CD8-positive, alpha-beta memory T cell (primary cell): ENCODE measurements at places on chromosomes 4 and X. TPM values are rescaled to one million over a fixed set of nuclear protein-coding genes. Genes with fewer than 3 reads are reported as not detected.

GRCh38 chr4:132108784-132109183 lies 1040.3 kb upstream of the PCDH10 start:
- no peak for DNase-seq
- no peaks in the 10 kb centered on the region for H3K36me3 ChIP-seq
- no peaks in the 10 kb centered on the region for H3K27me3 ChIP-seq
- no peaks in the 10 kb centered on the region for H3K4me1 ChIP-seq
- no peak overlapping the region for H3K27ac ChIP-seq

DNA sequence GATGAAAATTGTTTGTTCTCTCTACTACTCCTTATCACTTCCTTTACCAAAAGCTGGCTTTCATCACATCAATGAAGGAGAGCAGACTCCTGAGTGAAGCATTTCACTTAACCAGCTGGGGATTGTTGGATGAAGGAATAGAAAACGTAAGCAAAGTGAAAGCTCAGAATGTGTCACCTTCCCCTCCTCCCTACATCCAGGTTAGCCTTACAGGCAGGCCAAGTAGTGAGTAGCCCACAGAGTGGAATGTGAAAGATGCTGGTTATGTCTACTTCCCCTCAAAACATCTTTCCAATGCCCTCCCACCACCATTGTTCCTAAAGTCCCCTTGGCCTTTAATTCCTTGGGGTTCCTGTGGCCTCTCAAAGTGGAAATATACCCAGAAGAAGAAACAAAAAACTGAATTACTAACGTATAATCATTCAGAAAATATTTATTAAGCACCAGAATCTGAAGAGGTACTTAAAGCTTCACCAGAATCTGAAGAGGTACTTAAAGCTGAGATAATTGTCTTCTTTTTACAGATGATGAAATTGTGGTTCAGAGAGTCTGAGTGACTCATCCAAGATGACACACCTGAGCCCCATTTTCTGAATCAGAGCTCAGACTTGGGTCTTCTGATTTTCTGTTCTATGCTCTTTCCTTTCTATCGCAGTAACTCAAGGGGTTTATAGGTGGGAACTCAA lies 6.5 kb downstream of the P2RY4 start:
- no peaks in the 10 kb centered on the region for H3K4me1 ChIP-seq
- H3K27ac ChIP-seq = no peak overlapping the region
- H3K36me3 ChIP-seq = no peaks in the 10 kb centered on the region
- no peaks in the 10 kb centered on the region for H3K27me3 ChIP-seq
- H3K4me3 ChIP-seq = no peak overlapping the region
- no peak for DNase-seq

GRCh38 chrX:133881007-133881406 lies 104.4 kb downstream of the GPC3 start:
- no peak overlapping the region for H3K4me3 ChIP-seq
- no peaks in the 10 kb centered on the region for H3K36me3 ChIP-seq
- H3K27ac ChIP-seq = no peak overlapping the region
- DNase-seq = no peak
- H3K27me3 ChIP-seq = no peaks in the 10 kb centered on the region
- H3K4me1 ChIP-seq = no peaks in the 10 kb centered on the region

Gene FGF5
- total RNA-seq = not detected

GRCh38 chrX:26922278-26922677 lies 540.9 kb downstream of the PPP4R3C start:
- H3K4me3 ChIP-seq = no peak overlapping the region
- no peaks in the 10 kb centered on the region for H3K4me1 ChIP-seq
- H3K27me3 ChIP-seq = no peaks in the 10 kb centered on the region
- DNase-seq = no peak

DNA sequence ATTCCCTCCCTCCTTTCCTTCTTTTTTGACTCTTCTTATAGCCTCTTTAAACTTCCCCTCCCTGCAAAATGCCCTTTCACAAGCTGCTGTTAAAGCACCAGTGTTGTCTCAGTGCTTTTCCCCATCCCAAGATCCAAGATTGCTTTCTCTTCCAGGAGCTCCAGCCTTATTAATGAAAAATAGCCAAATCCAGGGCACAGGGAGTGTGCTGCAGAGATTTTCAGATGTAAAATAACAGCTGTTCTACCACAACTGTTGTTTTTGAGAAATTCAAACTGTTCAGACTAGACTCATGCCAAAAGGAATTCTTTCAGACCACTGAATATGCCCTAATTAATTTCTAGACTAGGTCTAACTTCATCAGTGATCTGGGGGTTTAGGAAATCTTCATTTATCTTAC lies 47.0 kb upstream of the GPC3 start:
- H3K27me3 ChIP-seq = no peaks in the 10 kb centered on the region
- DNase-seq = no peak
- H3K4me3 ChIP-seq = no peak overlapping the region
- no peak overlapping the region for H3K27ac ChIP-seq
- H3K36me3 ChIP-seq = no peaks in the 10 kb centered on the region

DNA sequence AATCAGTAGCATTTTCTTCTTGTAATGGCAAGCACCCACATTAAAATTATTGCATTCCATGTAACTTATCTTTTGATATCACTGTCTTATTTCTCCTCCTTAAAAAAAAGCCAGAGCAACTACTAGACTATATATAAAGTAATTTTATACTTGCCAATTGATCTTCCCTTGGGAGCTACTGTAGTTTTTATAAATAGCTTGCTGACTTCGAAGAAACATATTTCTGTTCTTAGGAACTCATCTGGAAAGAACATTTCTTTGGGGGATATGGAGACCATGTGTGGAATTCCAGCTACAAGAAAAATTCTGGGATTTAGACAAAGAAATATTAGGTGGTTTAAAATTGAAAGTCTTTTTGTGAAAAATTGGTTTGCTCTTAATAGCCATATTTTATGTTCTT lies 94.9 kb downstream of the BMPR1B start:
- no peak overlapping the region for H3K4me3 ChIP-seq
- H3K36me3 ChIP-seq = no peaks in the 10 kb centered on the region
- H3K4me1 ChIP-seq = no peaks in the 10 kb centered on the region
- DNase-seq = no peak
- no peaks in the 10 kb centered on the region for H3K27me3 ChIP-seq
